ENCODE measurements at places on chromosomes 3 and 15.
A peak's percentile ranks its signal among the peaks of the same experiment; 100 is the strongest.

DNA sequence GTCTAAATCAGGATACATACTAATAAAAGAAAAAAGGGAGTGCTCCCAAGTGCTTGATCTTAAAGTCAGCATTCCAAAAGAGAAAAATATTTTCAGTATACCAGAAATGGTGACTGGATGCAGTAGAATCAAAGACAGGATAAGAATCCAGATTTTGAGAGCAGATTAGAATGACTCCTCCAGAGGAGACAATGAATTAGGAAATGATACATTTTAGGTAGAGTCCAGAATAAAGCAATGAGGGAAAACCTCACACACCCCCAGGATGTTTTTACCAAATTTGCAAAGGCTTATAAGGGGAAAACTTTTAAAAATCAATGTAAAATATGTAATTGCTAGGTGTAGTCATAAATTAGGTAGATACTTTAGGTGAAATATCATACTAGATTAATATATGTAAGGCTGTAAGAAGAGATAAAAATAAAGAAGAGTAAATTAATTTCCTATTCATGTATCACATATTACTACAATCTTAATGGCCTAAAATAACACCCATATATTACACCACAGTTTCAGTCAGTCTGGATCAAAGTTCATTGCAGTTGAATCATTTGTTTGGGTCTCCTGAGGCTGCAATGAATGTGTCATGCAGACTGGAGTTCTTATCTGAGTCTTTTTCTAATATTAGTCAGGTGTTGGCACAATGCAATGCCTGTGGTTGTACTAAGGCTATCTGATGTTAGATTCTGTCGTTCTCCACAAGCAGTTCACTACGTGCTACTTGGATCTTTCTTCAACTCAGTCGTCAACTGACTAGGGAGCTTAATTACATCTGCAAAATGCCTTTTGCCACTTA lies 547.8 kb upstream of the EPHA6 start:
- DNase-seq = peak; percentile 68

- no peak for DNase-seq
These were observed 3.7 kb downstream of the SENP7 start for GRCh38 chr3:101509281-101509680.

DNA sequence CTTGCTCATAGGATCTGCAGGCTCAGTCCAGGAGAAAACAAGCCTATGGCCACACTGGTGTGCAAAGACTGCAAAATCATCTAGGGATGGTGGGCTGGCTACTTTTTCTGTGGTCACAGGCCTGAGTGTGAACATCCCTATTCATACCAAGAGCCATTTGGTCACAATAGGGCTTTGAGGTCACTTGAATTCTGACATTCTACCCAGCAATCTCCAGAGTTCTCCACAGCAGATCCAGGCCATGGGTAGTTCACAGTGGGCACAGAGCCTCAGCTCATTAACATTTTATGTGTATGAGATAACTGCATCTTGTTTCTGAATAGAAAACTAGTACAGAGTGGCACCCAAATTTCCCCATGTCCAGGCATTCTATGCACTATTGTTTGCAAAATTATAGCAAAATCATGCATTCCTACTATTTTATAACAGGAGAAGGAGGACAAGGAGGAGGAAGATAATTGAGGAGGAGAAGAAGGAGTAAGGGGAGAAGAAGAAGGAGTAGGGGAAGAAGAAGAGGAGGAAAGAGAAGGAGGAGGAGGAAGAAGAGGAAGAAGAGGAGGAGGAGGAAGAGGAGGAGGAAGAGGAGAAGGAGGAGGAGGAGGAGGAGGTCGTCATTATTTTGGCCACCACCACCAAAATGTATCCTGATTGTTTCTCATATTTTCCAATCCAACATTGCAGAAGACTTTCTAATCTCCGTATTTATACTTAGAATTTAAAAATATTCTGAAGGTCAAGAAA lies 129.0 kb downstream of the SEMA6D start:
- no peak for DNase-seq

- DNase-seq = no peak
These were observed 34.0 kb upstream of the NPHP3 start for GRCh38 chr3:132756108-132756650.

DNA sequence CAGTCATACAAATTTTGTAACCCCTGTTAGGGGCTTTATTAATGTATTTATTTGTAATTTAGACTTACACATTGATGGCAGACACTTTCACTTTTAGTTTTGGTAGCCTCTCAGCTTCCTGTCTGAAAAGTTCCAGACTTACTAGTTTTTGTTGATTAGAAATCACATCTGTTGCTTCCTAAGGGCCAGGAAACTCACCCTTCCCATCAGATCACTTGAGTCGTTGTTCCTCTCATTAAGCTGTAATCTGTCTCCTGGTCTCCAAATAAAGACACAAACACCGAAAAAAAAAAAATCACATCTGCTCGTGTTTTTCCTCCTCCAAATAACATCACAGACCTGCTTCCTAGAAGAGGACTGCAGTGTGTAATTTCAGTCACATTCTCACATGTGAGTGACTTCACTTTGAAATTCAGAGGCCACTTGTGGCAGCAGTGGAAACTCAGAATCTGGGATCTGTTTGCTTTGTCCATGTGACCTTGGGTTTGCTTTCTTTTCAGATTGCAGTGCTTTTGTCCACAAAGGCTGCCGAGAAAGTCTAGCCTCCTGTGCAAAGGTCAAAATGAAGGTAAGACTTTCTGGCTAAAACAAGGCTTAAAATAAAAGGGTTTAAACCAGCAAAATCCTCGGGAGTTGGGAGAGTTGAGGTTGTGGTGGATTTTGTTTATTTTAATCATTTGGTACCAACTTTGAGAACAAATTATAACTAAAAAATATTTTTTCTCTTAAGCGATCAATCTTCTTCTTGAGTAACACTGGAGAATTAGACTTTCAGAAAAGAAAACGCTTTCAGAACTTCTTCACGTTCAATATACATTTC lies 87.0 kb downstream of the KLHL25 start:
- DNase-seq = no peak
